ENCODE measurements at places on chromosomes 1 and 21.

DNA sequence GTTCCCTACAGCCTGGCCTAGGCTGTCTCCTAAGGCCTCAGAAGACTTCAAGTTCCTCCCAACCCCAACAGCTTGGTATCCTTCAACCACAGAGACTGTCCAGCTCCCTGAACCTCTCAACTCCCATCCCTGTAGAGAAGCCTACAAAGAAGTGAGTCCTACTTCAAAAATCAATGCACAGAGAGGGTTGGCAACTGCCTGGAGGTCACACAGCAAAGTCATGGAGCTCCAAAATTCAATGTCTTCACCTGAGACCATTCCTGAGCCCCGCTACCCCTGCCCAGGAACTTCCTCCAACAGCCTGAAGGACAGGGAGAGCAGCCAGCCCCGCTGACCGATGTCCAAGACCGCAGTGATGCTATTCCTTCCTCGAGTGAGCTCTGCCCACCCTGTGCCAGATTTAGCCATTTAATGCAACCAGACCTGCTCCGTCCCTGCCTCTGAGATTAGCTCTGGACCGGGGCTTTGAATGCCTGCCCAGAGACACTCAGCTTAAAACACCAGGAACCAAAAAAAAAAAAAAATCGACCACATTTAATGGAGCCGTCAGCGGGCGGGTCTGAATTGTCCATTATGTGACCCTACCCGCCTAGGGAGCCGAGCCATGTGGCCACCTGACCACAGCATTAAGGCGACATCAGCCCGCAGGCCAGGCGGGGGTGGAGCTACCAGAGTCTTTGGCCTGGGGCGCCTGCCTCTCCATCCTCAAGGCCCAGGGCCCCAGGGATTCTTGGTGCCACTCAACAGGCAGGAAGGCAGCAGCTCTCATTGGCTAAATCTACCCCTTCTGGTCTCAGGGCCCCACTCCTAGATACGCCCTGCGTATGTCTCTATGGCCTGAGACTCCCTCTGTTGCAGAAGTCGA lies 148.6 kb downstream of the SYF2 start:
- no peak for ATAC-seq

- peak; percentile 76 for ATAC-seq
Measured at GRCh38 chr1:243735457-243735856, 114.6 kb downstream of the AKT3 start.

GRCh38 chr1:233010146-233010545 lies 59.7 kb downstream of the NTPCR start:
- ATAC-seq: no peak

DNA sequence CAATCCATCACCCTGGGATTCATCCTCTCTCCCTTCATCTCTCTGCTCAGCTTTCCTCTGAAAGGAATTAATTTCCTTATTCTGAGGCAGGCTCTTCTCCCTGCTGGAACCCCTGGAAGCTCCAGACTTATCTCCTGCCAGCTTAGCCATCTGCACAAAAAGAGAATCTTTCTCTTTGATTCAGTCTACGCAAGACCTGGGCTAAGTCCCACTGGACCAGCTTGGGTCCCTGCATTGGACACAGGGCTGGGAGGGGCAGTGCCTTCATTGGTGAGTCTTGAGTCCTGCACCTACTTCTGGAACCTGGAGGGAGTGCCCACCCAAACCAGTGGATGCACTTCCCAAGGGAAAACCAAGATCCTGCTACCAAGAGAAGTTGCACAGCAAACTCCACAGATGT lies 271.7 kb upstream of the CSF3R start:
- no peak for ATAC-seq

- no peak for ATAC-seq
Measured at GRCh38 chr1:116487031-116487430, 83.8 kb downstream of the CD58 start.

GRCh38 chr1:31725777-31726535 lies 22.1 kb upstream of the COL16A1 start:
- ATAC-seq: no peak

- no peak for ATAC-seq
Measured at GRCh38 chr1:19954059-19954458, 25.4 kb downstream of the PLA2G2A start.

GRCh38 chr1:67766141-67766978 lies 66.9 kb downstream of the GNG12 start:
- ATAC-seq: peak; percentile 54

- ATAC-seq: no peak
Measured at GRCh38 chr21:39022863-39023693, 160.2 kb downstream of the PSMG1 start.

DNA sequence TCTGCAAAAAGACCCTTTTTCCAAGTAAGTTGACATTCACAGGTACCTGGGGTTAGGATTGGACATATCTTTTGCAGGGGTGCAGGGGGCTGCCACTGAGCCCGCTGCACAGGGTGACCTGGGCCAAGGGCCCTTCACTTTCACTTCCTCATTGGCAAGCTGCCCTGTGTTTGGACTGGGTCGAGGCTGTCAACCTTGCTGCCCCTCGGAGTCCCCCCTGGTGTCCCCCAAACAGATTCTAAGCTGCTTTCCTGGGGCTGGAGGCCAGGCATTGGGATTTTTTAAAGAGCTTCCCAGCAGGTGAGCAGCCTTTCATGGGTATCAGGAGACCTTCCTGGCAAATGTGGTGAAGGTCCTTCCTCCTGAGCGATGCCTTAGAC lies 7.9 kb upstream of the UMODL1 start:
- no peak for ATAC-seq

- ATAC-seq: no peak
Measured at GRCh38 chr1:33563699-33564098, 91.3 kb downstream of the ZSCAN20 start.

- ATAC-seq: no peak
Measured at GRCh38 chr1:47995306-47996050, 1.7 kb downstream of the TRABD2B start.

DNA sequence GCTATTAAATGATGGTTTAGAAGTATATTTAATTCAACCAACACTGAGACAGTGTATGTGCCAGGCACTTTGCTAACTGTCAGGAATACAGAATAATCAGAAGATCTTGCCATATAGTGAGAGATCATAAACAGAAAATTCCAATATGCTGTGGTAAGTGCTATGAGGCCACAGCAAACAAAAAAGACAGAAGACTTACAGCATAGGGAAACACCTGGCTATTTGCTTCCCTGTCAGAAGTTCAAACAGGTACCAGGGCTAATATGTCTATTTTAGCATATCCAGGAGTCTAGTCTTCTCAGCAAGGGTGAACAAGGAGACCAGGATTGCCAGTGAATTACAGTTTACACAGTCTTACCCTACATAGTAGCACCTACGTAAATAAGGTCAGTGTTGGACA lies 30.4 kb downstream of the TRIT1 start:
- ATAC-seq: no peak

DNA sequence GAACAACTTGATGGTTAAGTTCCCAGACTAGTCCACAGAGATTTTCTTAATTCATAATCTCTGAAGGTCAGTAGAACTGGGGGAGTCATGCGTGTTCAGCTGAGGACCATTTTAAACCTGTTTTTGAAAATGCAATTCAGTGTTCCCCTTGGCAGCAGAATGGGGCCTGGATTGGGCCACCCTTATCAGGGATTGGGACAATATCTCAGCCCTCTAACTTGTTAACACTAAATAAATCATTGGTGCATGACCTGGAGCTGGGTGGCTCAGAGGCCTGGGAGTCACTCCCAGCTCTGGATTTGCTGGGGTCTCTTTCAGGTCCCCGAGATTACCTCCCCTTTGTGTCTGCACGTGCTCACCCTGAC lies 55.3 kb downstream of the MRPS6 start:
- no peak for ATAC-seq

DNA sequence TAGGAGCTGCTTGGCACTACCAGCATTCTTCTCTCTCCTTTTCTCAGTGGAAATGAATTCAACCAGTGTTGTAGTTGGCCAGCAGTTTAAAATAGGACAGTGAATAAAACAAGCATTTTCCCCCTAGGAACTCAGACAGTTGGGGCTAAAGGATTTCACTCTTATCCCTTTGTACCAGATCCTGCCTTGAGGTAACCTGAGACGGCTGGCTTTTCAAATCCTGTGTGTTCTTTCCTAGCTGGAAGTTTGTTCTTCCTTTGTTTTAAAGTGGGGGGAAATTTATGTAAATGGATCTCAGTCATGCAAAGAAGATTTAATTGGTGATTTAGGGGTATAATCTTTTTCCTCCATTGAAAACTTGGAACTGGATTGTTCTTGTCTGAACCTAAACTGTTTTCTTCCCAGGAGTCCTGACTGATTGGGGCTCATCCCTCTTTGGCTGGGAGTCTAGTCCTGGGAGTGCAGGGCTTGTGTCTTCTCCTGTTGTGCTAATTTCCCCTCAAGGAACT lies 23.3 kb downstream of the ZP4 start:
- ATAC-seq: no peak

DNA sequence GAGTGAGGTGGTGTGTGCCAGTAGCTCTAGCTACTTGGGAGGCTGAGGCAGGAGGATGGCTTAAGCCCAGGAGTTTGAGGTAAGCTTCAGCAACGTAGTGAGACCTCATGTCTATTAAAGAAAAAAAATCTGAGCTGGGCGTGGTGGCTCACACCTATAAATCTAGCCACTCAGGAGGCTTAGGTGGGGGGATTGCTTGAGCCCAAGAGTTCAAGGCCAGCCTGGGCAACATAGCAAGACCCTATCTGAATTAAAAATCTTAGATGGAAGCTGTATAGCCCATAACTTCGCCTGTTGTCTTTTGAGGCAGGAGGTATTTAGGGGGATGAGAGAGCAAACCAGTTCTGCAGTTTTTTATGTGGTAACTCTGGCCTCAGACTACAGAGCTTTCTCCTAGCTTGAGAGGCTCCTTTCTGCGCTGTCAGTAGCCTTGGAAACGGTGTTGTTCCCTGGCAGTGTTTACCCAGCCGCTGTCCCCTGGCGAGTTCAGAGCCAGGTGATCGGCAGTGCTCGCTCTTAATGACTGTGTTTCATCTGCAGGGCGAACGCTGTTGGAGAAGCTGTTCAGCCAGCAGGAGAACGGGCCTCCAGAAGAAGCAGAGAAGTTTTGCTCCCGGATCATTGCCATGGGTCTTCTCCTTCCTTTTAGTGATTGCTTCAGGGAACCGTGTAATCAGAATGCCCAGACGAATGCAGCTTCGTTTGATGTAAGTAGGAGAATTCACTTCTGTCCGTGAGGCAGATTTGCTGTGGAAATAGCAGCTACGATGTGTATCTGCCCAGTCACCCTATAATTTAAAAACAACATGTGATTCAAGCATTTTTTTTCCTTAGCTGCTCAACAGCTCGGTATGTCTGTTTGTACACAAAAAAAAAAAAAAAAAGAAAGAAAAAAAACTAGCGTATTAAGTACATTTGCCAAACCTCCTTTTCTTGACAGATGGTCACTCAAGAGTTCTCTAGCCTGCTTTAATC lies 31.2 kb downstream of the FMN2 start:
- ATAC-seq: no peak

DNA sequence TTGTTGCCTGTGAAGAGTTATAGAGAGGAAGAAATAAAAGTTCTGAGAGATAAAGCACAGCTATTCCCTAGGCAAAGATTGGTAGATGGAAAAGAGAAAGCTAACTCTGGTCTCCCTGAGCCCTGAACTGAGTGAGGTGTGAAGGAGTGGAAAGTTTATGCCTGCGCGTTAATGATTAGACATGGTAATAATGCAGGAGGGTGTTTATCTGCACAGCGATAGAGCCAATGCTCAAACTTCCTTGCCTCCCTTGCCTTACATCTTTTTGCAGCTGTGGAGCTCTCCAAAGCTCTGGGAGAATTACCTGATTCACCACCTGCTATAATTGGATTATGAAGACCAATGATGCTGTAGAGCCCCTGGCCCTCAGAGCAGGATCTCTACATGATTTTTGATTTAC lies 32.8 kb upstream of the CHRM3 start:
- no peak for ATAC-seq

DNA sequence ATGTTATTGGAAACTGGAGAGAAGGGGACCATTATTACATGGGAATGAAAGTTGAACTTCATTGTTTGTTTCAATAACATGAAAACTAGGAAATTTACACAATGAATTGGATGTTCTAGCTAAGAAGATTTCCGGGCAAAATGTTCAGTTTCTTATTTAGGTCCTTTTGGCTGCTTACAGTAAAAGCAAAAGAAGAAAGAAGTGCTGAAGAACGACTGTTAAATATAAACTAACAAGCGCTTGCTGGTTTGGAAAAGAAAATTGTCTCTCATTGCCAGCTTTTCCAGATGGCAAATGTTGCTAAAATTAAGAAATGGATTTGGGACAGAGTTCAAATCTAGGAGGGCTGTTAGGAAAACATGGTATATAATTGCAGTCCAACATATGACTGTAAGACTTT lies 139.6 kb downstream of the ZNF644 start:
- no peak for ATAC-seq

- ATAC-seq: no peak
Measured at GRCh38 chr1:30714025-30714424, 9.4 kb downstream of the MATN1 start.

DNA sequence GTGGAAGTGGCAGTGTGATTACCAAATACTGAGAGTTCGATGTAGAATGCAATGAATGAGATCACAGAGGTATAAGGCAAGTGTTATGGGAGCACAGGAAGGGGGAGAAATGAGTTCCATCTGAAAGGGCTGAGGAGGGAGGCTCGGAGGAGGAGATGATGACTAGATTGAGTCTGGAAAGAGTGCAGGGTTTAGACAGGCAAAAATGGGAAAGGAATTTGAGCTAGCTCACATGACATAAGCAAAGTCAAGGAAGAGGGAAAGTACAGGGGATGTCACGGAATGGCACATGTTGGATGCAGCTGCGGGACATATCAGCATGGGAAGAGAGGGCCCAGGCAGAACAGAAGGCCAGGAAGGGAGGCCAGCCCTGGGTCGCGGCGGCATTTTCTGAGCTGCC lies 132.7 kb downstream of the RUNX1 start:
- ATAC-seq: no peak

GRCh38 chr1:236465959-236466303 lies 57.9 kb upstream of the LGALS8 start:
- peak; percentile 54 for ATAC-seq

- peak; percentile 85 for ATAC-seq
Measured at GRCh38 chr1:114745291-114745690, 12.5 kb downstream of the CSDE1 start.

DNA sequence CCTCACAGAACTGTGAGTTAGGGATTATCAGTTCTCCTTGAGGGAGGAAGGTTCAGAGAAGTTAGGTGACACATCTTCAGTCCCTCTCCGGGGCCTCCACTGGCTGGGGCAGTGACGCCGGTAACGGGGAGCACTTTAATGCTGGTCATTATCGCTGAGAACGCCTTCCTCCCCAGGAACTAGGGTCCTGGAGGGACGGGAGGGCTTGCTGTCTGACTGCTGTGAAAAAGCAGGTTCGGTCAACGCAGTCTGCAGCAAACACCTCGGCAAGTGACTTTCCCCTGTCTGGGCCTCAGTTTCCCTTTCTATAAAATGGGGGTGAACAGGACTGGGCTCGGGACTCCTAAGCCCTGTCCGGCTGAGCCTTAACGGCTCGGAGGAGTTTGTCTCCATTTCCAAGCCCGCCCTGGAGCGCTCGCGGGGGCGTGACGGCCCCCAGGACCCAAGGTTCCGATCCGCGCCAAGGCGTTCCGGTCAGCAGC lies 341 bp upstream of the TMEM61 start:
- no peak for ATAC-seq

Measured in activated T-helper 17 cell treated with anti-CD3 and anti-CD28 coated beads, Interleukin-2, amount 50 U/mL, for 72 hours (primary cell).